ENCODE measurements at places on chromosomes 16 and 17. TPM values are rescaled to one million over a fixed set of nuclear protein-coding genes. Genes with fewer than 3 reads are reported as not detected.

DNAH3 gene
- not detected for total RNA-seq

CMTM4 gene
- total RNA-seq, result 60.8 TPM

CTF1 gene
- total RNA-seq, result 10.3 TPM

TEKT1 gene
- total RNA-seq, result not detected

CTRB1 gene
- total RNA-seq, result not detected

KRTAP2-2 gene
- total RNA-seq, result not detected

TBC1D3K gene
- not detected for total RNA-seq

KRT28 gene
- not detected for total RNA-seq

IL21R gene
- 0.22 TPM for total RNA-seq

CCDC154 gene
- 3.9 TPM for total RNA-seq

GRCh38 chr16:53912155-53912554 is 208.2 kb downstream of the FTO start:
- no peak for DNase-seq
- no peak overlapping the region for H3K4me3 ChIP-seq
- H3K36me3 ChIP-seq, result peaks cover 4% of the 10 kb centered on the region
- peaks cover 36% of the 10 kb centered on the region for H3K4me1 ChIP-seq
- no peaks in the 10 kb centered on the region for H3K27me3 ChIP-seq
- peak overlapping the region; percentile 74 for H3K27ac ChIP-seq

GRCh38 chr16:117379-118365 is 20.8 kb downstream of the NPRL3 start:
- peaks cover 9% of the 10 kb centered on the region for H3K36me3 ChIP-seq
- DNase-seq, result peak; percentile 73
- H3K4me1 ChIP-seq, result no peaks in the 10 kb centered on the region
- no peaks in the 10 kb centered on the region for H3K27me3 ChIP-seq
- H3K4me3 ChIP-seq, result no peak overlapping the region
- no peak overlapping the region for H3K27ac ChIP-seq

DNA sequence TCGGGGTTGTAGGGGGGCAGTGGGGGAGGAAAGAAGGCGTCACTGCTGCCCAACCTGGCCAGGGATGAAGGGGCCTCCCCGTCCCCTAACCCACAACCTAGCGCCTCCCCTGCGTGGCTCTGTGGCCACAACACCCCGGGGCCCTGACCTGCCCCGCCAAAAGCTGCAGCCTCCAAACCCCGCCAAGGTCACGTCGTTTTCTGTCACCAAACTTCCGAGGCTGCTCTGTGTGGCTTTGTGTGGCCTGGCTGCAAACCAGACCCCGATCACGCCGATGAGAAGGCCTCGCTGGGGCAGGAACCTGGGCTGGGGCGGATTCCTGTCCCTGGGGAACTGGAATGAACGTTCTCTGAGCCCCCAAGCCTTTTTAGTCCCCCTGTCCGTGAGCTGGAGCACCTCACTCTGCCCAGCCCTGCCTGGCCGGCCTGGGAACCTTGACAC is 30.5 kb upstream of the CIBAR2 start:
- no peak for DNase-seq
- H3K27me3 ChIP-seq, result no peaks in the 10 kb centered on the region
- H3K4me1 ChIP-seq, result peaks cover 32% of the 10 kb centered on the region
- H3K36me3 ChIP-seq, result no peaks in the 10 kb centered on the region
- no peak overlapping the region for H3K4me3 ChIP-seq

DNA sequence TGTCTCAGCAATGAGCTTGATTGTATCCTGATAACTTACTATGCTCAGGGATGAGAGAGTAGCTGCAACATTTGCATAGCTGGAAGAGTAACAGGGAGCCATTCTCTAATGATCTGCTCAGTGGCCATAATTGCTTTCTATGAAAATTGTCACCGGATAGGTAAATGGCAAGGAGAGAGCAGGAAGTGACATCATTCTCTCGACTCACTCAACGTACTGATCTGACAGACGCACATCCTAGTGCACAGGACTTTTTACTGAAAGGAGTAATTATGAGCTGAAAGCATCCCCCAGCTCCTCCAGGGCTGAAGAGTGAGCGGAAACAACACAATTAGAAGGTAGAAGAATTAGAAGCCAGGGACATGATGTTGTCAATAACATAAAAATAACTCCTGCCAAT is 71.8 kb downstream of the IRX5 start:
- H3K36me3 ChIP-seq, result no peaks in the 10 kb centered on the region
- no peak overlapping the region for H3K4me3 ChIP-seq
- H3K27ac ChIP-seq, result no peak overlapping the region
- DNase-seq, result no peak

- no peak overlapping the region for H3K27ac ChIP-seq
- no peaks in the 10 kb centered on the region for H3K4me1 ChIP-seq
- DNase-seq, result no peak
- no peak overlapping the region for H3K4me3 ChIP-seq
- no peaks in the 10 kb centered on the region for H3K36me3 ChIP-seq
Measured at GRCh38 chr17:31480904-31481782, 89.7 kb downstream of the RAB11FIP4 start.

DNA sequence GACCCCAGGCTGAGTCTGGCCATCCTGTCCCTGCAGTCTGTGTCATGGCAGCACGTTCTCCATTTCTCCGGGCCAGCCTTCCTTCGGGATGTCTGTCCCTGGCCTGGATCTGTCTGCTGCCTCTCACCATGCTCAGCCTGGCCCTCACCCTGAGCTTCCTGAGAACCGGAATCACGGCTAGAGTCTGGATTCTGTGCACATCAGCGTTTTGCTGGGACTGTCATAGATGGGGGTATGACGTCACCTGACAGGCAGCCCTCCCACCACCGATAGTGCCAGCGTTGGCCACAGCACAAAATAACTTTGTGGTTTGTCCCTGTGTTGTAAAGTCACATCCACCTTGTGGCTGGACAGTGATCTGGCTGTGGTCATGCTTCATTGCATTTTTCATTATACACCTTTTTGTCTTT is 59.2 kb downstream of the B9D1 start:
- no peaks in the 10 kb centered on the region for H3K27me3 ChIP-seq
- DNase-seq, result no peak
- H3K4me1 ChIP-seq, result no peaks in the 10 kb centered on the region
- no peak overlapping the region for H3K27ac ChIP-seq
- no peak overlapping the region for H3K4me3 ChIP-seq

DNA sequence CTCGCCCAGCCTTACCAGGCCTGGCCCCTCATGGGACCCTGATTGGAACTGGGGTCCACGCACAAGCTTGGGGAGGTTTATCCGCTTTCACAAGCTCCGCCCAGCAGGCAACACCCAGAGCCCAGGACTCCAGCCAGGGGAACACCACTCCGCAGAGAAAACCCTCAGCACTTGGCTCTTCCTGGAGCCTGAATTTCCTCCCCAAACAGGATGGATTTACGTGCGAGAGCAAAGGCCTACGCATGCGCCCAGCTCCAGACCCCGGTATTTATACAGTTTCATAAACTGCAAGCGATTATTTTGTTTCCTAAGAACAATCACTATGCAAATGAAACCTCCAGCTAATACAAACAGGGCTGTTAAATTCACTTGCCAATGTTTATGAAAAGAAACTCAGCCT is 22.8 kb downstream of the ZNF423 start:
- no peaks in the 10 kb centered on the region for H3K36me3 ChIP-seq
- no peak overlapping the region for H3K4me3 ChIP-seq
- H3K27me3 ChIP-seq, result no peaks in the 10 kb centered on the region

GRCh38 chr16:25563700-25564099 is 128.1 kb upstream of the HS3ST4 start:
- peaks cover 9% of the 10 kb centered on the region for H3K36me3 ChIP-seq
- no peak overlapping the region for H3K4me3 ChIP-seq
- no peak overlapping the region for H3K27ac ChIP-seq
- no peaks in the 10 kb centered on the region for H3K27me3 ChIP-seq
- peaks cover 17% of the 10 kb centered on the region for H3K4me1 ChIP-seq

DNA sequence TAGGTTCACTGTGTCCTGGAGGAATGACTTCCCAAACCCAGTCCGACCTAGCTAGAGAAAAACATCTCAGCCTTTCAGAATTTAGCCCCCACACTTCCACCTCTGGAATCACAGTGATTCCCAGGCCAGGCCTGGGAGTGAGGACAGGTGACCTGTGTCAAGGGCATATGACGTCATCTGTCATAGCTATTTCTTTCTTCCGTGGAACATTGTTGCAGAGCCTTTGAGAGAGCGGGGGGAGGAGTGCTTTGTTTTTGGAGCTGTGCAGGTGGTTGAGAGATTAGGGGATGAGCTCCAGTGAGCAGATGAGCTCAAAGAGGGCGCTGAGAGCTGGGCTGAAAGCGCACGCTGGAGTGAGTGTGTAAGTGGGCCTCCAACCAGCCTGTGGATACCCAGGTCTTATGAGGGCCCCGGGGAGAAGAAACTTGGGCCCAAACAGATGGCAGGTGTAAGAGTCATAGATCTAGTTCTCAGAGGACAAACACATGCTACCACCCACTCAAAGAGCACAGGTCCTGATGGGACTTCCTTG is 344.8 kb downstream of the SNX29 start:
- no peaks in the 10 kb centered on the region for H3K27me3 ChIP-seq
- peaks cover 8% of the 10 kb centered on the region for H3K4me1 ChIP-seq
- H3K36me3 ChIP-seq, result no peaks in the 10 kb centered on the region
- H3K27ac ChIP-seq, result no peak overlapping the region

GRCh38 chr16:23317266-23317661 is 15.2 kb downstream of the SCNN1B start:
- no peaks in the 10 kb centered on the region for H3K4me1 ChIP-seq
- H3K36me3 ChIP-seq, result no peaks in the 10 kb centered on the region
- DNase-seq, result no peak
- H3K27ac ChIP-seq, result no peak overlapping the region

DNA sequence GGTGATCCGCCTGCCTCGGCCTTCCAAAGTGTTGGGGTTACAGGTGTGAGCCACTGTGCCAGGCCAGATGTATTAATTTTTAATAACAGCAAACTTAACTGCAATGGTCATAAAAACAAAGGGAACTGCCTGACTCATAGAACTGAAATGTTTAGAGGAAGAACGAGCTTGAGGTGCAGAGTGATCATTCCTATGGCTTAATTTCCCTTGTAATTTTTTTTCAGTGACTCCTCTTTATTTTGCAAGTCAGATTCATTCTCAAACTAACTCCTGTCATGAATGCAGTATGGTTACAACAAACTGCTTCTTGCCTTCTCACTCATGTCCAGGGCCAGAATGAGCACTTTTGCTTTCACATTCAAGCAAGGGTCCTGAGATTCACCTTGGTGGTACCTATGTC is 231.3 kb downstream of the HAPSTR1 start:
- no peak overlapping the region for H3K4me3 ChIP-seq
- H3K27me3 ChIP-seq, result peaks cover 27% of the 10 kb centered on the region
- H3K4me1 ChIP-seq, result peaks cover 2% of the 10 kb centered on the region

GRCh38 chr16:69741951-69742904 is 12.5 kb downstream of the NOB1 start:
- H3K4me3 ChIP-seq, result no peak overlapping the region
- peak overlapping the region; percentile 89 for H3K27ac ChIP-seq
- no peaks in the 10 kb centered on the region for H3K27me3 ChIP-seq
- DNase-seq, result peak; percentile 48
- peaks cover 38% of the 10 kb centered on the region for H3K36me3 ChIP-seq
- peaks cover 13% of the 10 kb centered on the region for H3K4me1 ChIP-seq

- no peaks in the 10 kb centered on the region for H3K4me1 ChIP-seq
- no peaks in the 10 kb centered on the region for H3K27me3 ChIP-seq
- DNase-seq, result no peak
- peaks cover 58% of the 10 kb centered on the region for H3K36me3 ChIP-seq
- no peak overlapping the region for H3K4me3 ChIP-seq
Measured at GRCh38 chr17:67733449-67733848, 15.7 kb downstream of the NOL11 start.

- peak overlapping the region; percentile 61 for H3K27ac ChIP-seq
- H3K27me3 ChIP-seq, result no peaks in the 10 kb centered on the region
- DNase-seq, result no peak
- no peaks in the 10 kb centered on the region for H3K36me3 ChIP-seq
Measured at GRCh38 chr16:4370570-4371356, 885 bp upstream of the VASN start.

- H3K4me3 ChIP-seq, result no peak overlapping the region
- peaks cover 13% of the 10 kb centered on the region for H3K4me1 ChIP-seq
- no peaks in the 10 kb centered on the region for H3K36me3 ChIP-seq
- no peak for DNase-seq
Measured at GRCh38 chr17:55576996-55577586, 65.8 kb upstream of the SMIM36 start.

- no peaks in the 10 kb centered on the region for H3K27me3 ChIP-seq
- no peak overlapping the region for H3K27ac ChIP-seq
- DNase-seq, result no peak
- peaks cover 44% of the 10 kb centered on the region for H3K4me1 ChIP-seq
- H3K4me3 ChIP-seq, result no peak overlapping the region
- H3K36me3 ChIP-seq, result no peaks in the 10 kb centered on the region
Measured at GRCh38 chr16:27239026-27239425, 29.5 kb downstream of the NSMCE1 start.

DNA sequence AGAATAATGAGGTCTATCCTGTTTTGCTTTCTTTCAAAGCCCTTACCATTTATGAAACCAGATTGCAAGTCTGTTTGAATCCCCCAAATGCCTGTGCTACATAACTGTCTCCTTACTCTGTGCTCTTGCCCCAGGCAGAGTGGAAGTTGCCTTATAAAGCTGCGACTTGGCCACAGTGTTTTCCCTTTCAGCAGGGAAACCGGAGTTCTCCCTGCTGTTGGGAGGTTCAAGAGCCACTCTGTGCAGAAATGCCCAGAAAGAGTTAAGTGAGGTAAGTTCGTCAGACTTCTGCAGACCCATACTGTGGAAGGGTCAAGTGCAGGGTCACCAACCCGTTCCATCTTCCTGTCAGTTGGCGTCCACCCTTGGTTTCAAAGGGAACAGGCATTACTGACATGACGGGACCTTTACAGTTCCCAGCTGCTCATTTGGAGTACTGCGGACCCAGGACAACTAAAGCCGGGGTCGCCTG is 508.9 kb downstream of the WWOX start:
- peaks cover 48% of the 10 kb centered on the region for H3K4me1 ChIP-seq
- peak overlapping the region; percentile 47 for H3K27ac ChIP-seq
- DNase-seq, result no peak
- H3K27me3 ChIP-seq, result no peaks in the 10 kb centered on the region
- no peak overlapping the region for H3K4me3 ChIP-seq
- H3K36me3 ChIP-seq, result no peaks in the 10 kb centered on the region

- H3K27me3 ChIP-seq, result no peaks in the 10 kb centered on the region
- no peak for DNase-seq
- no peak overlapping the region for H3K27ac ChIP-seq
Measured at GRCh38 chr17:21240369-21241055, 12.7 kb downstream of the NATD1 start.

DNA sequence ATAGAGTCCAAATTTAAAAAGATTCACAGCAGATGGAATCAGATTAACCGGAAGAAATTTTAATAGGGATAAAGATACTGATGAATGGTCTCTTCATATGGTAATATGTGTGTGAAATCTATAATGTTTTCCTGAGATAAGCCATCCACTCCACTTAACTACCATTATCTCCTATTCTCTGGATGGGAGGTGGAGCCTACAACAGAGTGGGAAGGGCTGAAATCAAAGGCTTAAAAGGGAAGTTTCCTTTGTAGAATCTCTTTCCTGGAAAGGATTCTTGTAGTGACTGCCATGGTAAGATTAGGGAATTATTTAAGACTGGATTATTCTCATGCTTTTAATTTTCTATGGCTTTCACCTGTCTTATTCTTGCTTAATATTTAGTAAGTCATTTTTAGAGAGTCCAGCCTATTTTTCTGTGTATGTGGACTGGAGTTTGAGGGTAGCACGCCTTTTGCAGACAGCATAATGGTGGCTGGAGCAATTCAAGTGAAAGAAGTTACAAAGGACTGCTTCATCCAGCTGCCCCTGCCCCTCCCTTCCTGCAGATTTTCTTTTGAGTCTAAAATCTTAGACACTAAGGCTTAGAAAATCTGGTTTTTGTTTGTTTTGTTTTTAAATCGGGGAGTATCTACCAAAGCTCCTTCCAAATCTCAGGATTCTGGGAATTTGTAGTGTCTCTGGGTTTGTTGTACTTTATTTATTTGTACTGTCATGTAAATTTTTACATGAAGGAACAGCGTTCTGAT is 26.5 kb downstream of the KAT7 start:
- H3K27ac ChIP-seq, result peak overlapping the region; percentile 67
- no peak overlapping the region for H3K4me3 ChIP-seq
- no peak for DNase-seq
- H3K27me3 ChIP-seq, result no peaks in the 10 kb centered on the region

All from mesothelial cell of epicardium (in vitro differentiated cells).